Activated CD4-positive, alpha-beta T cell treated with anti-CD3 and anti-CD28 coated beads for 4 hours (primary cell): ENCODE measurements at places on chromosomes 3 and 15.

GRCh38 chr3:35336601-35337000 is 302.7 kb upstream of the ARPP21 start:
- DNase-seq, result no peak

DNA sequence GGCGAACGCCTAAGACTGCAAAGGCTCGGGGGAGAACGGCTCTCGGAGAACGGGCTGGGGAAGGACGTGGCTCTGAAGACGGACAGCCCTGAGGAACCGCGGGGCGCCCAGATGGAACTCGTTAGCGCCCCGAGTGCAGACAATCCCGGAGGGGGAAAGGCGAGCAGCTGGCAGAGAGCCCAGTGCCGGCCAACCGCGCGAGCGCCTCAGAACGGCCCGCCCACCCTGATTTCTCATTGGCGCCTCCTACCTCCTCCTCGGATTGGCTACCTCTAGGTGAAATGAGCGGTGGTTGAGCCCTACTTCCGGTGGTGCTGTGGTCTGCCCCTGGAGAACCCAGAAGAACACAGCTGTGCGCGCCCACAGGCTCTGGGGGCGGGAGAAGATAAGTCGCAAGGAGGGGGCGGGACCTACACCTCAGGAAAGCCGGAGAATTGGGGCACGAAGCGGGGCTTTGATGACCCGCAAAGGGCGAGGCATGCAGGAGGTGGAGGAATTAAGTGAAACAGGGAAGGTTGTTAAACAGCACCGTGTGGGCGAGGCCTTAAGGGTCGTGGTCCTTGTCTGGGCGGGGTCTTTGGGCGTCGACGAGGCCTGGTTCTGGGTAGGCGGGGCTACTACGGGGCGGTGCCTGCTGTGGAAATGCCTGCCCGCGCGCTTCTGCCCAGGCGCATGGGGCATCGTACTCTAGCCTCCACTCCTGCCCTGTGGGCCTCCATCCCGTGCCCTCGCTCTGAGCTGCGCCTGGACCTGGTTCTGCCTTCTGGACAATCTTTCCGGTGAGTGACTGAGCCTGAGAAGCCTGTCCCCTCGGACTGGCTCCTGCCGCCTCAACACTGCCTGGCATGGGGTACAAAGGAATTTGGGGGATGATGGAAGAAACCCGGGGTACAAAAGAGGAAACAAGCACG is at the start of gene OGG1:
Gene OGG1 (plus strand): TSS at position 308 of the 911 bp plus-strand sequence. CDS start 335 bp downstream, at position 643.
- peak; percentile 93 for DNase-seq

DNA sequence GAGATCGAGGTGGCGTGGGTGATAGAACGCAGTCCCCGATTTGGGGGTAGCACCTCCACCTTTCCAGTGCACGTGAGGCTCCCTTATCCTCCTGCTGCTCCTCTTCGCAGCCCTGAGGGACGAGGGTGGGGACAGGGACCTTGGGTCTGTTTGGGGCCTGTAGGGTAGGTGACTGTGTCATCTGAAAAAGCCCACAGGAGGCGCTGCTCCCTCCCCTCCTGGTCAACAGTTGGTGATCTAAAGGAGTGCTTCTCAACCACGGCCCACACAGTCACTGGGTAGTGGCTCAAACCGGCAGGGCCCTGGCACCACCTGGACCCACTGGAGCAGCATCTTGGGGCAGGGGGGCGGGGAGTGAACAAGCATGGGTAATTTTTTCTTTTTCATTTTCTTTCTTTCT is 7.1 kb downstream of the LRRK1 start:
- no peak for DNase-seq

DNA sequence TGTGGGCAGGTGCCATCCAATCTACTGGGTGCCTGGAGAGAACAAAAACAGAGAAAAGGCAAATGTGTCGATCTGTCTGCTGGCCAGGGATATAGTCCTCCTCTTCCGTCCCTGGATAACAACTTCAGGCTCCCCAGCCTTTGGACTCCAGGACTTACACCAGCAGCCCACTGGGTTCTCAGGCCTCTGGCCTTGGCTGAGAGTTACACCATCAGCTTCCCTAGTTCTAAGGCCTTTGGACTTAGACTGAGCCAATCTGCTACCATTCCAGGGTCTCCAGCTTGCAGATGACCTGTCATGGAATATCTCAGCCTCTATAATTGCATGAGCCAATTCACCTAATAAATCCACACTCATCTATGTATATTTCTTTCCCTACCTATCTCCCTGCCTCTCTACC is 460.9 kb upstream of the ADAMTS9 start:
- DNase-seq, result no peak

GRCh38 chr3:126867190-126867862 is 115.6 kb upstream of the PLXNA1 start:
- DNase-seq, result no peak

GRCh38 chr3:25150199-25150598 is 277.9 kb upstream of the RARB start:
- no peak for DNase-seq

GRCh38 chr15:64774629-64775493 is 528 bp downstream of the RBPMS2 start:
- DNase-seq, result peak; percentile 19

GRCh38 chr3:11671648-11672100 is 28.0 kb upstream of the VGLL4 start:
- no peak for DNase-seq

GRCh38 chr3:116897382-116897781 is 187.8 kb downstream of the TUSC7 start:
- DNase-seq, result no peak

- DNase-seq, result no peak
Observed at GRCh38 chr3:50364573-50365079, 5.3 kb upstream of the TMEM115 start.

DNA sequence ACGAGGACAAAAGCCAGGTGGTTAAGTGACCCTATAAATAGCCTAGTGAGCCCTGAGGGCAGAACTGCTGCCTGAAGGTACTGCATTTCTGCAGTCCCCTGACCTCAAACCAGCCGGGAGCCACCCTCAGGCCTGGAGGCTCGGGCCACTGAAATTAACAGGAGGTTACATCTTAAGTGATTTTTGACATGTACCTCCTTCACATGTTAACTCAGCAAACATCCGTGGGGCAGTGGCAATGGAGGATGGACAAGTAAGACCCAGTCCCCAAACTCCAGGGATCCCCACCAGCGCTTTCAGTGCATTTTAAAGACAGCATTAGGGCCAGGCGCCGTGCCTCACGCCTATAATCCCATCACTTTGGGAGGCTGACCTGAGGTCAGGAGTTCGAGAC is 26.2 kb downstream of the PSTPIP1 start:
- DNase-seq, result no peak

- no peak for DNase-seq
Observed at GRCh38 chr3:62049033-62049432, 324.3 kb downstream of the FEZF2 start.

- DNase-seq, result no peak
Observed at GRCh38 chr3:46416125-46416810, 9.2 kb downstream of the CCRL2 start.

GRCh38 chr15:63797116-63797515 is 36.6 kb downstream of the HERC1 start:
- no peak for DNase-seq

DNA sequence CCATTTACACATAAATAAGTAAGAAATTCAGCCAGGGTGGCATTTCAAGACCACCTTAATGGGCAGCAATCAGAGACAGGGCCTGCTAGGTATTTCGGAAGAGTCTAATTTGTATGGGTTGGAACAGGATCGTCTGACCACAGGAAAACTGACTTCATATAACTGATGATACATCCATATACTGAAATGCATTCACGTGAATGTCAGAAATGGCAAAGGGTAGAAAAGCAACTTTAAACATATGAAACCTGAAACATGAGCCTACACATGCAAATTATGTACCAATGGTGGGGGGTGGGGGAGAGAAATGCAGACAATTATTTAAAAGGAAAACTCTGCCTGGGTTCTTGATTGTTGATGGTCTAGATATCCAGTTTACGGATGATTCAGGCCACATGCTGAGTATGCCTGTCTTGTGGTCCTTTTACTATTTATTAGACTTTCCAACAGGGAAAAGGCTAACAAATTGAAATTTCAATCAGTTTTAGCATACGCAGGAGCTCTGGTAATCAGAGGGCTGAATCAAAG is 582.2 kb downstream of the FOXP1 start:
- no peak for DNase-seq

- no peak for DNase-seq
Observed at GRCh38 chr15:64687688-64688087, 87.7 kb downstream of the RBPMS2 start.

- no peak for DNase-seq
Observed at GRCh38 chr15:79401301-79401700, 30.8 kb upstream of the MINAR1 start.

- no peak for DNase-seq
Observed at GRCh38 chr15:87269566-87269965, 987.0 kb downstream of the NTRK3 start.

GRCh38 chr3:152719264-152719663 is 115.7 kb upstream of the P2RY1 start:
- DNase-seq, result no peak

GRCh38 chr3:27729748-27730611 is 7.9 kb upstream of the EOMES start:
- DNase-seq, result no peak

DNA sequence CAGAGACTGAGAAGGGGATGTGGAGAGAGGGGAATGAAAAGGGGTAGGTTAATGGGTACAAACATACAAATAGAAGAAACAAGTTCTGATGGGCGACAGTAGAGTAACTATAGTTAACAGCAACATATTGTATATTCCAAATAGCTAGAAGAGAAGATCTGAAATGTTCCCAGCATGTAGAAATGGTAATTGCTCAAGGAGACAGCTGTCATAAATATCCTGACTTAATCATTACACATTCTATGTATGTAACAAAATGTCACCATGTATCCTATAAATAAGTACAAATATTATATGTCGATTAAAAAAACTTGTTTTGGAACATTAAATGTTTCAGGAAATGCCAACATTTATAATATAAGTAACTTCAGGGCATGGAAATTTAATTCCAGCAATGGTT is 23.3 kb downstream of the FMN1 start:
- no peak for DNase-seq

DNA sequence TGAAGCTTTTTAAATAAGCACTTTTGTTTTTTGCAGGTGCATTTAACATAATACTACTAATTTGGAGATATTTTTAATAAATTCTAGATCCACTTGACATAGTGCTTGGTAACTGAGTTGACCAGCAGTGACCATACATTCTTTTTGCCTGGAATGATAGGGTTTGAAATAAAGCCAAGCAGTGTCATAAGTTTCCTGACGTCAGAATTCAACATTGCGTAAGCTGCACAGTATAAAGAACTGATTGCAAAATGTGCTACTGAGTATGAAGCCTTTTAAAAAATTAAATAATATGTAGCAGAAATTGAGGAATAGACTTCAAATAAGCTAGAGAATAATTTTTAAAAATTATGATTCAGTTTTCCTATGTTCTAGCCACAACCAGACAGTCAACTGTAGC is 454.6 kb upstream of the ARPP21 start:
- no peak for DNase-seq

GRCh38 chr3:15241341-15241740 is 35.3 kb downstream of the CAPN7 start:
- DNase-seq, result peak; percentile 47

- DNase-seq, result peak; percentile 25
Observed at GRCh38 chr3:99808163-99808794, 9.4 kb upstream of the CMSS1 start.

GRCh38 chr15:25464784-25465183 is 26.0 kb upstream of the UBE3A start:
- DNase-seq, result no peak

GRCh38 chr3:9087831-9088413 is 124.7 kb upstream of the RAD18 start:
- no peak for DNase-seq

DNA sequence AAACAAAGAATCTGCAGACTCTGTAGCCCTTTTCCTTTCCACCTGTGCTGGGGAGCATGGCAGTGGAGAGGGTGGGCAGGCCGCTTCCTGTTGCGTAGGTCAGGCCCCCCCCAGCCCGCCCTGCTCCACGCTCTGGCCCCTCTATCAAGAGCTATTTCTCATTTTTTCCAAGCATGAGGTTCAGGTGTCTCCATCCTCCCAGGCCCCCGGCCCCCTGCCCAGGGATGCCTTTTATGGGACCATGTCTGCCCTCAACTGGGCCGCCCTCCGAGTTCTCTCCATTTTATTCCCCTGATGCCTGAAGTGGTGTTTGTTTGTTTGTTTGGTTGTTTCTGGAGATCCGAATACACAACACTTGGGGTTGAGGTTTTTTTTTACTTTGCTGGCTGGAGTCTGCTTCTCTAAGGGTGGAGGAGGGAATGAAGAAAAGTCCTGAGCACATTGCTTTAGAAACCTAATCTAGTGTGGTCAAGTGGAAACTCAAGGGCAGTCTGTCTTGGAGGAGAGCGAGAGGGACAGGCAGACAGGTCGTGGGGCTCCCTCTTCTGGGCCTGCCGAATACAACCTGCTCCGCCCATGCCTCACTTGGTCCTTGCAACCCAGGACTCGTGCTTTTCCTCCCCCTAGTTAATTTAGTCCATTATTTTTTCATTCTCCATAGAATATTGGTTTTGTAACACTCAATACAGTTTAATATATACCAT is 176.5 kb upstream of the LYSMD4 start:
- no peak for DNase-seq
